ENCODE measurements at places on chromosomes 1 and 21.

DNA sequence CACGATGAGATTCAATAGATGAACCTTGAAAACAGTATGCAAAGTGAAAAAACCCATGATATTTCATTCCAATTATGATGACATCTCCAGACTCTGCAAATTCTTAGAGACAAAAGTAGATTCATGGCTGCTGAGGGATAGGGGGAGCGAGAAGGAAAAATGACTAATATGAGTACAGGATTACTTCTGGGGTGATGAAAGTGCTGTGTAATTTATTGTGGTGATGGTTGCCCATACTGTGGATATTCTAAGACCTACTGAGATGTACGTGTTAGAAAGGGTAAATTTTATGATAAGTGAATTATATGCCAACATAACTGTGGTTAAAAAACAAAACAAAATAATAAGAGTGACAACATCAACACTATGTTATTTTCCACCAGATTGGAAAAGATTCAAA, 18.9 kb upstream of the RGS7 start:
- DNase-seq = no peak

- no peak for DNase-seq
Measured at GRCh38 chr1:15249081-15249480, 2.1 kb downstream of the FHAD1 start.

DNA sequence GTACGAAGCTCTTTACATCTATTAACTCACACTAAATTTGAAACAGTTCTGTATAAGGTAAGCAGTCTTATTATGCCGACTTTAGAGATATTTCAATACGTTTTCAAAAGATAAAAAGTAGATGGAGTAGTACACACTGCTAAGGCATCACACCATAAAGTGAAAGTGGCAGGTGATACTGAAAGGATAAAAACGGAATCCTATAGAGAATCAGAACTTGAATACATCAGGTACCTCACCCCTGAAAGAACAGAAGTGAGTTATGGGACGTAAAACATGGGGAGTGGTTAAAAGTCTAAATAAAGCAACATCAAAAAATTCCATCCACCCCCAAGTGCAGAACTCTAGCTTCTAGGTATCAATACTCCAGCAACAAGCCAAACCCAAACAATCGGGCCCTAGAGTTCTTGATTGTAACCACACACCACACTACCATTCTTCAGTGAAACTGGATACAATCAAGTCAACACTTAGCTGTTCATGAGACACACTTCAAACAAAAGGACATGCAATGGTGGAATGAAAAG, 142.6 kb downstream of the SMYD3 start:
- no peak for DNase-seq

- no peak for DNase-seq
Measured at GRCh38 chr1:165144757-165145397, 211.6 kb downstream of the LMX1A start.
